Activated effector memory CD4-positive, alpha-beta T cell treated with anti-CD3 and anti-CD28 coated beads, Interleukin-2, amount 50 U/mL, for 16 hours (primary cell): ENCODE measurements at places on chromosomes 4 and X.

GRCh38 chr4:2057382-2058065 lies 1.6 kb upstream of the NAT8L start:
- DNase-seq, result no peak

DNA sequence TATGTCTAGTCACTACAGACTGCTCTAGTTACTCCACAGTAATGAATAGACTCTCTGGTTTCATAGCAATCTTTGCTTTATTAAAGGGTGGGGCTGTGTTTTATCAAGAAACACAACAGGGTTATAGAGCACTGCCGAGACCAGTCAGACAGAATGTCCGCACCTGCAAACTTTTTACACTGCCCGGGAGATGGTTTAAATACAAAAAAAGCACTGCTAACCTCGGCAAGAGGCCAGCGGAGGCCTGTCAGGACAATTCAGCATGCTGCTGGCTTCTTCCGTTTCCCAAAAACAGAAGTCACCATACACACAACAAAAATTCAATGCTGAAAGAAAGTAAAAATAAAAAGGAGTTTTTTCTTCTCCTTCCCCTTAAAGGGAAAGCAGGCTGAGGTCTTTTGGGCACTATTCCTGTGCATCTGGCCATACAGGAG lies 67.4 kb downstream of the IRF2 start:
- DNase-seq, result no peak

- DNase-seq, result no peak
These were observed 22.6 kb downstream of the RNF212 start for GRCh38 chr4:1090465-1091440.

GRCh38 chrX:108610141-108610540 lies 126.2 kb downstream of the IRS4 start:
- no peak for DNase-seq

DNA sequence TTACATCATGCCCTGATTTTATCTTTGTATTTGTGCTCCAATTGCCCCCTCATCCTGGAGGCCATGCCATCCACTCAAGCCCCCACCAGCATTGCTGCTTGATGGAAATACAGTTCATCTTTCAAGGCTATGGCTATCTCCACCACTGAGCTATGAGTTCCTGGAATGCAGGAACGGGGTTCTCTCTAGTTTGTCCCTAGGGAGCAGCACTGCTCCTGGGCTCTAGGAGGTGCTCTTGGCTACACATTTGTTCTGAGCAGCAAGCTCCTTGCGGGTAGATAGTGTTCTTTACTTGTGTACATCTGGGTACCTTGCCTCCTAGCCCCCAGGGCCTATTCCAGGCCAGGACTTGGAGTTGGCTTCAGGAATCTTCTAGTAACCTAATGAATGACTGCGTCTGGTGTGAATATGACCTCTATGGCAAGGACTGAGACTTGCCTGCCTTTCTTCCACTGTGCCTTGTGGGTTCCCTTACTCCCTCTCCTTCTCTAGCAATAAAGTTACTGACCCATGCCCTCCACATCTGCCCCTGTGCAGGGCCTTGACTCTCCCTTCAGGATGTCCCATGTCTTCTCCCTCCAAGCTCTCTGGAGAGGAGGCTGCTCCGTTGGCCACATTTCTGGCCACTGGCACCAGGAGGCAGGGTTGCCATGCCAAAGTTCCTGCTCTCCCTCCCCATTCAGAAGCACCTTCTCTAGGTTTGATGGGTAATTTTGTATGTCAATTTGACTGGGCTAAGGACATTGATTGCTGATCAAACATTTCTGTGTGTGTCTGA lies 7.6 kb downstream of the CITED1 start:
- no peak for DNase-seq

DNA sequence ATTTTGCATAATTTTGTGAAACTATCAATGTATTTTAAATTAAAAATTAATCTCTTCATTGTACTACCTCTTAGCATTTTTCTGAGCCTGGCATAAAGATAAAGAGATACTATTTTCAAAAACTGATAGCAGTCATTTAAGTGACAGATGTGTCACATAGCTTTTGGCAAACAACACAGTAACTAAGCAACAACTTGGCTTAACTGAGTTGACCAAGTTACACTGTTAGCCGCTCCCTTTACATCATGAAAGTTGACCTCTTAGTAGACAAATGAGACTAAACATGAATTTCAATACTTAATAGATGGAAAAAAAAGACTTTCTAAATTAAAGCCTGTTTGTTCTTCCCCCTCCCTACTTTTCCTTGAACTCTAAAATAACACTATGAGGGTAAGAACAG lies 62.0 kb downstream of the ATP8A1 start:
- no peak for DNase-seq

- no peak for DNase-seq
These were observed 999.4 kb downstream of the GLUD2 start for GRCh38 chrX:122046815-122047214.

DNA sequence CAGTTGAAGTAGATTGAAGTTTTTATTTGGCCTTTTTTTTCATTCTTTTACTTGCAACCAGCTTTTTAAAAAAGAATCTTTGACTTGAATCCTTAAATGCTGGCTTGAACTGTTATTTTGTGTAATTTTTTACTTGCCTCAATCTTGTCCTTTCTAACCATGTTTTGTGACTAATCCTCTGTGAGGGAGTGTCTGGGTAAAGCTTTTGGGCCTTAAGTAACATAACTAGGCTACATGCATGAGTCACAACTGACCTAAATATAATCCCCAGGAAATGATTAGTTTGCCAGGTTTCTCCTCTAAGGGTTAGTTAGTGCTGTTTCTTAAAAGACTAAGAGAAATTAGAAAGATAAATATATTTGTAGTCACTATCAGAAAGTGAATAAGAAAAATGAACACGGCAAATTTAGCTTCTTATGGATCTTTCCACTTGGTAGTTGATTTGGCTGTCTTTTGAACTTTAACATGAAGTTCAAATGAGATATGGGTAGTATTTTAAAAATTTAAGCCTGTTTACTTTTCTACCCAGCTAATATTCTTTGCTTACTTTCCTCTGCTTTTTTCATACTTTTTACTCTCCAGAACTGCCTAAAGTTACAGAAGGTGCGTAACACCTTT lies 13.0 kb downstream of the EXOC1 start:
- no peak for DNase-seq

DNA sequence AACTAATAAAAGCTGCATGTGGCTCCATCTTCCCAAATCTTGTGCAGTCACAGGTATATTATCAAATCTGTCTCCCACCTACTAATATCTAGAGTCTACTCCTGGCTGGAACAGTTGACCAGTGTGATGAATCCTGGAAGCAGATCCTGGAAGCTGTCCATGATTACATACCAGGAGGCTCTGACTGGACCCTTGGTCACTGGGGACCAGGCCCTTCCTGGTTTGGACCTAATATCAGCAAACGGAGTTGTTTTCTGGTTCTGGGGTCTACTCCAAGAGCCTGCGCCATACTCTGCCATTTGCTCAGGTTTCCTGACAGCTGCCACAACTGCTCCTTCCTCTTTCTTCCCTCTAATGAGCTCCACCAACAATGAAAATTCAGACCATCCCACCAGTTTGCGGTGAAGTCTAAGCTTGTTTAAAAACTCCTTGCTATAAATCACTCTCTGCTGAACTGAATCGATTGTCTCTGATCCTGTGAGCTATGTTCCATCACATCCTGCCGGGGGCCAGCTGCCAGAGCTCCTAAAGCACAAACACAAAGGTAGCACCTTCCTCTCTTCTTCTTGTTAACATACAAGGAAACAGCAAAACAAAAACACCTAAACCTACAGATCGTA lies 114.2 kb downstream of the PALLD start:
- no peak for DNase-seq

DNA sequence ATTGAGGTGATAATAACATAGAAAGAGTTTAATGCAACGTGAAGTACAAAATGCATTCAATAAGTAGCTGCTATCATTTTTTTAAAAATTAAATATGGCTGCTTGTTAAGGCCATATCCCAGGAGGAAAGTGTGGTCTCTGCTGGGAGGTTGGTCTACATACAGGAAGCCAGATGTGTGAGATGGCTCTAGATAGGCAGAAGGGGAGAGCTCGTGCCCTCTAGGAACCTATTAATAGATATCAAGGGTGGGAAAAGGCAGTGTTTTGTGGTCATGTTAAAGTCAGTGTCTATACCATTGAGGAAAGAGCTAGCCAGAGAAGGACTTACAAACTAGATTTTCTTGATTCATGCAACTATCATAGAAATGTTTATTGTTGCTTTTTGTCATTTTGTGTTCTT lies 140.5 kb downstream of the KLHL8 start:
- no peak for DNase-seq

DNA sequence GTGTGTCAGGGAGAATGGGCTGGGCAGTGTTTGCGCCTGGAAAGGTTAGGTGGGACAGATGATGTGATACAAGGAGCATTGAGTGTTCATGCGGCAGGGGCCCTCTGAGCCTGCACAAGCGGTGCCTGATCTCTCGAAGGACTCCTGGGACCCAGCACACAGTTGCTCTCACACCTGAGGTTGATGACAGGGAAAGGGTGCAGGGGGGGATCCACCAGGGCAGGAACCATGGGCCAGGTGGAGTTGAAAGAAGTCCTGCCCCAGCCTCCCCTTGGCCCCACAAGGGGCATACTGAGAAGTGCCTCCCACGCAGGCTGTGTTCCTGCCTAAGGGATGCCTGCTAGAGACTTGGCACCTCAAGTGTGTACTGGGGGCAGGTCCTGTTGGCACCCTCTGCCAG lies 33.1 kb downstream of the TKTL1 start:
- DNase-seq, result no peak

DNA sequence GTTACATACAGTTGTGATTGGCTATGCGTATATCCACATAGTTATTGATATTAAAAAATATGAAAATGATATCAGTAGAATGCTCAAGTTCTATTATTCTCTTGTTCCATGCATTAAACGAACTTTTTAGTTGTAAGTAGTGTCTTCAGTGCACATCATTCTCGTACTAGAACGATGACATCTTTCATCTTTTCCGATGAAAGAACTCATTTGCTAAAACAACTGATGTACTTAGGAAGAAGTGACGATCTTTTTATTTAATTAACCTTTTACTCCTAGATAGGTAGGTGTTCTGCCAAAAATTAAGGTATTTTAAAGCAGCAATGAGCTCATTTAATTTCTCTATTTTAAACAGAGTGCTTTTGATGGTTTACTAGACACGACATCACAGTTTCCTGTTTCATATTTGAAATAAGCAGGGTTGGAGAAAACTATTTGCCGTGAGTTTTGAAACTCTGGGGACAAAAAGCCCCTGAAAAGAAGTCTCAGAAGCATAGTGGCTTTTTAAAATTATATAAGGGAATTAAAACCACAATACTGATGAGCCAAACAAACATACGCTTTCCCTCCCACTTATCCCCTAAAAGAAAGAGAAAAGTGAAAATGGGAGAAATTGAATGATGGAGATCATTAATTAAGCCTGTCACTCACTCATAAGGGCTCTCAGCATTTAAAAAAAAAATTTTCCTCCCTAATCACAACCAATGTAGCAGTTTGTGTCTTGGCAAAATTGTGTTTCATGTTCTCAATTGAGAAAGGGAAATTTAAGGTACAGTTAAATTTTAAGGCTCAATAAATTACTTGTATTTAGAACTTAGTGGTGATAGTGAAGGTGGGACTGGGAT lies 25.6 kb downstream of the SPRY1 start:
- no peak for DNase-seq

GRCh38 chrX:69551421-69552009 lies 47.4 kb downstream of the NALF2 start:
- no peak for DNase-seq

GRCh38 chr4:102759831-102760644 lies 730 bp downstream of the MANBA start:
- DNase-seq, result no peak

GRCh38 chrX:68711845-68712244 lies 64.4 kb downstream of the STARD8 start:
- DNase-seq, result no peak

- no peak for DNase-seq
These were observed 6.7 kb downstream of the SLC7A11 start for GRCh38 chr4:138235419-138235952.

DNA sequence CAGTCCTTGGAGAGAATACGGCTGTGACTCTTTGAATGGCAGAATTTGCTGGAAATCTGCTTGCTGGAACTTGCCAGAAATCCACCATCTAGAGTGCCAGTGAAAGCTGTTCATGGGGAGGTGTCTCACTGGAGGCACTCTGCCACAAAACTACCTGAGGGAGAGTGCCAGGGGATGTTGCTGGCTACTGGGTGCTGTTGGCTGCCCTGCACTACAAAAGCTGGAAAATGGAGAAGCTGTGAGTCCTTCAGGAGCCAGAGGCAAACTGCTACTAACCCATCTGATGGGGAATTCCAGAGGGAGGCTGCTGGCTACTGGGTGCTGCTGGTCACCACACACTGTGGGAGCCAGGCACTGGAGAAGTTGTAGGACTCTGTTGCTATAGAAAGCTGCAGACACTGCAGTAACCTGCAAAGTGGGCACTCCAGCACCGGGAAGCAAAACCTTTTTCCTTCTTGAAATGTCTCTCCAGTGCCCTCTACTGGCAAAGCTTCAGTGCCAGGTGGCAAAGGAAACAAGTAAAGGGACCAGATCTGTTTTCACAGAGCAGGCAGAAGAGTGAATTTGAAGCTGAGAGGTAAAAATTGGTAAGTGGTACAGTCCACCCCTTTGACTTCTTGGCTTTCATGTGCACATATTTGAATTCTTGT lies 47.8 kb upstream of the HSD17B10 start:
- peak; percentile 70 for DNase-seq

DNA sequence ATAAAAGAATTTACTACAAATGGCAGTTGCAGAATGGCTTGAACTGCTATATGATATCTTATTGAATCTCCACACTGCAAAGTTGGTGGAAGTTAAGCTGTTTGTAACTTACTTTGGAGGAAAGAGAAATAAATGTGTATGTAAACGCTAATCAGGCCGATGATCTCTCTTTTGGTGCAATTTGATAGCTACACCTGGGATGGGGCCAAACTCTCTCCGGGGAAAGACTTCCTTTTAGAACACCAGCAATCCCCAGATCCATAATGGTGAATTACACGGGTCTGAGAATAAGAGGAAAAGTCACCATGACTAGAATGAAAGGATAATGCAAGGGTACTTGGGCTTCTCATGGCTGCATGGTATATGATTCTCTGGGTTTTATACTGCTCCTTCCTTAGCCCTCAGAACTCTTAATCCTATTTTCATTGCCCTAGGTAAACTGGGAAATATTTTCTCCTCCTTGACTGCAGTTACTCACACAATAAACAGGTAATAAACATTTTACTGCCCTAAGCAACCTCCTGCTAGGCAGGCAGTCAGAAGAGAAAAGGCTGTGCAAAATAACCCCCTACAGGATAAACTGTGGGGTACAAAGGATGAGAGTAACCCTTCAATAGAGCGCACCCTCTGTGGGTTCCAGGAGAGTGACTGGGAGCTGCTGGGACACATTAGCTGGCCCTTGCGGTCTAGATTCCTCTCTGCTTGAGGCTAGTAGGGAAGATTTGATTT lies 109.3 kb downstream of the MGST2 start:
- no peak for DNase-seq

- DNase-seq, result no peak
These were observed 299.7 kb upstream of the AADAT start for GRCh38 chr4:170389411-170389810.

- DNase-seq, result no peak
These were observed 213.1 kb upstream of the FAT1 start for GRCh38 chr4:186936496-186937375.

DNA sequence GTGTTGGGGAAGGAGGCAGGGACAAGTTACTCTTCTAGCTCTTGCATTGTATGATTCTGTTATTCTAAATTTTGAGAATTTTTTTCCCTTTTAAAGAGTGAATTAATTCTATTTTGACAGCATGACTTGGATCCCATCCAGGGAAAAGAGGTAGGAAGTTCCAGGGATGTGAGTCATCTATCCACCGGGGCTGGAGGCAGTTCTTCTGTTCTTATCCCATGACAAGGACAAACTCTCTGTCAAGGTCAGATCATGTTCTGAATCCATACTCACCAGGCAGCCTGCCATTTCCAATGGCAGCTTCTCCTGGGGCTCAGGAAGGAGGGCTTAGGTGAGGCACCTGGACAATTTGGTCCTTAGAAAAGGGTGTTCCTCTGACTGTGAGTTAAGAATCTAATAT lies 132.0 kb upstream of the MED14 start:
- no peak for DNase-seq
